ENCODE measurements at places on chromosomes 3 and 15.
A peak's percentile ranks its signal among the peaks of the same experiment; 100 is the strongest.

DNA sequence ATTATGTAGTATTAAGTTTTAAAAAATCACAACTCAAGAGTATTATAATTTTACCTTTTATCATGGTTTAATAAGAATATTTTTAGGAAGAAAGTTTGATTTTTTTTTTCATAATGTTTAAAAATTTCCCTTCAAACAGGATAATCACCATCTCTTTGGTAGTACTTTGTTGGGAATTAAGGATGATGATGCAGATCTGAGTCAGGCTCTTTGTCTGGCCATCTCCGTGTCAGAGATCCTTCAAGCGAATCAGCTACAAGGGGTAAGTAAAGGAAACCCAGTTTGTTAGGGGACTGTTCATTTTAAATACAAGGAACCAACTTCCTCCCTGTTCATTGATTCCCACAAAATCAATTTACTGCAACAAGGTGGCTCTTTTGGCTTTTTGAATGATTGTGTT is 36.8 kb upstream of the NIT2 start:
- DNase-seq: no peak

DNA sequence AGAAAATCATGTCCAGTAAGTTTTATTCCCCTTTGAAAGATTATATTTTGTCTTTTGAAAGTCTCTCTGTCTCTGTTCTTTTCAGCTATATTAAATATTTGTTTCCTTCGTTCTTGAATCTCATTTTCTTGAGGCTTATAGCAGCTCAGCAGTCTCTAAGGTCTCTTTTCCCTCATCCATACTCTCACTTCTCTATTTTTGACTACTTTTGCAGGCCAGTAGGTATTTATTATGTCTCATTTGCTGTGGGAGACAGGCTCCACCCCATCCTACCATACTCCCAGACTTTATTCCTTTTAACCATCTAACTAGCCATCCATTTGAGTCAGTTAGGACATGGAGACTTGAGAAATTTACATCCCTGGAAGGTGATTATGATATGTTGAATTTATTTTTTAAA is 71.0 kb downstream of the FILIP1L start:
- DNase-seq: no peak

DNA sequence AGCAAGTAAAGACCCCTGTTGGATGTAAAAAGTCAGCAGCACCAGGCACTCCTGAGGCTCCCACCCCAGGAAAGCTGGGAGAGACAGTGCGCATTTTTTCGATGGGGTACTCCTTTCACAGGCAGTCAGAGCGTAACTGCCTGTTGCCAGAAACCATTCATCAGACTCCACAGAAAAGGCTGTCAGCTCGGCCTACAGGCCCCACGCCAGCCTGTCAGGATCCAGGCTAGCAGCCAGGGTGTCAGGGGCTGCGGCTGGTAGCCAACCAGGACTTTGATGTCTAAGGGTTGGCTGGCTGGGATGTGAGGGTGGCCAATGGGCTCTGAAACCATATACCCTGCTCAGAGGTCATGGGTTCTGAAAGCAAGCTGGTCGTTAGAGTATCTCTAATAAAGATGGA is 164.5 kb downstream of the WNT5A start:
- DNase-seq: no peak

DNA sequence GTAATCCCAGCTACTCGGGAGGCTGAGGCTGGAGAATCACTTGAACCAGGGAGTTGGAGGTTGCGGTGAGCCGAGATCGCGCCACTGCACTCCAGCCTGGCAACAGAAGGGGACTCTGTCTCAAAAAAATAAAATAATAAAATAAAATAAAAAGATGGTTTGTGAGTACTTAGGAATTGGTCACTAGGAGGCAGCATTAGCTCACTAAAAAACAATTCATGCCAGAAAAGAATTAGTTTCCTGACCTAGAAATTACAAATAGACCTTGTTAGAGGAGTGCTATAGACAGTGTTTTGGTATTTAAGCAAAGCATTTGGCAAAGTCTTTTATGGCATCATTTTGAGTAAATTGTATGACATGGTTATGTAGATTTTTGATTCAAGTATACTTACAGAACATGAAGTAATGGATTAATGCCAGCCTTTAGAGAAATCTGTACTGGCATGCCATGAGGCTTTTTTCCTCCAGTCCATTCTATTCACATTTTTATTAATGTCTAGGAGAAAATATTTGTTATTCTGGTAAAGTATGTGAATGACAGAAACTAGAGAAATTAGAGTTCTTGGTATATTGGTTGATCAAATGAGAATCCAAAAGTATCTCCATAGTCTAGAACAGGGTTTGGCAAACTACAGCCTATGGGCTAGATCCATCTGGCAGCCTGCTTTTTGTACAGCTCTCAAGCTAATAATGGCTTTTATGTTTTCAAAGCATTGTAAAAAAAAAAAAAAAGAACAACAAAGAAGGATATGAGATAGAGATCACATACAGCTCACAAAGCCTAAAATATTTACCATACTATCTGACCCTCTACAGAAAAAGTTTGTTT is 81.6 kb downstream of the LRRC49 start:
- peak; percentile 24 for DNase-seq

DNA sequence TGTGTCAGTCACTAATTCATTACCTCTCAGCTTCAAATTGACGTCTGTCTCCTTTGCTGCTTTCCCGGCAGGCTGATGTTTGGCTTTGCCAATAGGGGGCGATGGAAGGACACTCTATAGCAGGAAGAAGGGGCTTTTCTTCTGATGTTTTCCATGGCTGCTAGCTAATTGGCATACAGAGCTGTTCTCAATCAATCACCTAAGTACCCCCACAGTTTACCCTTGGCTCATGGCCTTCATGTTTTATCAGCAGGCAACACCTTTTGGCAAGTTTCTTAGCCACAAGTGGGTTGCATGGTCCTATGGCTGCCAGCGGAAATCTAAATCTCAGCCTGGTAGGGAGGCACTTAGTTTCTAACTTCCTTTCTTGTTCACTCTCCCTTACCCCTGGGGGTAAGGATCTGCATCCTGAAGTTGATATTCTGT is 45.0 kb downstream of the ESYT3 start:
- DNase-seq: peak; percentile 10

- no peak for DNase-seq
These were observed 29.7 kb upstream of the KLF13 start for GRCh38 chr15:31296646-31297574.

GRCh38 chr15:27617013-27617412 is 482.1 kb downstream of the OCA2 start:
- DNase-seq: no peak

- no peak for DNase-seq
These were observed 5.6 kb upstream of the MECOM start for GRCh38 chr3:169668957-169669741.

DNA sequence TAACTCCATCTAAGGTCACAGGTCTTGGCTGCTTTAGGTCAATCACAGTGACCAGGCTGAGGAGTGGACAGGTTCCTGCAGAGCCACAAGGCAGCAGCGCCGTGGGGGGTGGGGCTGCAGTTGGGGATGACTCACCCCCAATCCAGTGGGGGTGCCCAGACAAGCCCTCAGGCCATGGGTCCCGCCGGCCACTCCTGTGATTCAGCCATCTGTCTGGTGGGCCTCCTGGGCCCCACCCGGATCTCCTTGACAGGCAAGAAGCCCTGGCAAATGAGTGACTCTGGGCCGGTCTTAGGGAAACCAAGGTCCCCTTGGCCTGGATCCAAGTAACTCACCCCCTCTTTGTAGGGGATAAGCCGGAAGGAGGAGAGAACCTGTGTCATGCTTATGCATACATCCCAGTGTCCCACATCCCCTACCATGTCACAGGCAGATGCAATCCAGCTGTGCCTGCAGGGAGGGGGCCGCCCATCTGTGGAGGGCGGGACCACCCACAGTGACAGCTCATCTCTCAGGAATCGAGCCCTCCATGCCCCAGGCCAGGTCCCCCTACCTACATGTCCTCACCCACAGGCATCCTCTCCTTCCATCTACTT is 495 bp upstream of the COL7A1 start:
- peak; percentile 59 for DNase-seq

DNA sequence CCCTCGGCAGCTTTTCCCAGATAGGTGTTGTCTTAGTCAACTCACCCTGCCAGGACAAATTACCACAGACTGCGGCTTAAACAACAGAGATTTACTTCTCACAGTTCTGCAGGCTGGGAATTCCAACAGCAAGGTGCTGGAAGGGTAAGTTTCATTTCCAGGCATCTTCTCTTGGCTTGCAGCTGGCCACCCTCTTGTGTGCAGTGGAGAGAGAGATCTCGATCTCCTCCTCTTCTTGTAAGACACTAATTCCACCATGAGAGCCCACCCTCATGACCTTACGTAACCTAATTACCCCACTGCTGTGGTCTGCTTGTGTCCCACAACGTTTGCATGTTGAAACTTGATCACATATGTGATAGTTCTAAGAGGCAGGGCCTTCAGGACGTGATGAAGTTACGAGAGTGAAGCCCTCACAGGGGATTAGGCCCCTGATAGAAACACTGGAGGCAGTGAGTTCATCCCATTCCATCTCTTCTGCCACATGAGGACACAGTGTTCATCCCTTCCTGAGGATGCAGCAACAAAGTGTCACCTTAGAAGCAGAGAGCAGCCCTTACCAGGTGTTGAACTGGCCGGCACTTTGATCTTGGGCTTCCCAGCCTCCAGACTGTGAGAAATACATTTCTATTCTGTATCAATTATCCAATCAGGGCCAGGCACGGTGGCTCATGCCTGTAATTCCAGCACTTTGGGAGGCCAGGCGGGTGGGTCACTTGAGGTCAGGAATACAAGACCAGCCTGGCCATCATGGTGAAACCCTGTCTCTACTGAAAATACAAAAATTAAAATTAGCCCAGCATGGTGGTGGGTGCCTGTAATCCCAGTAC is 247.7 kb downstream of the PLCL2 start:
- DNase-seq: no peak

DNA sequence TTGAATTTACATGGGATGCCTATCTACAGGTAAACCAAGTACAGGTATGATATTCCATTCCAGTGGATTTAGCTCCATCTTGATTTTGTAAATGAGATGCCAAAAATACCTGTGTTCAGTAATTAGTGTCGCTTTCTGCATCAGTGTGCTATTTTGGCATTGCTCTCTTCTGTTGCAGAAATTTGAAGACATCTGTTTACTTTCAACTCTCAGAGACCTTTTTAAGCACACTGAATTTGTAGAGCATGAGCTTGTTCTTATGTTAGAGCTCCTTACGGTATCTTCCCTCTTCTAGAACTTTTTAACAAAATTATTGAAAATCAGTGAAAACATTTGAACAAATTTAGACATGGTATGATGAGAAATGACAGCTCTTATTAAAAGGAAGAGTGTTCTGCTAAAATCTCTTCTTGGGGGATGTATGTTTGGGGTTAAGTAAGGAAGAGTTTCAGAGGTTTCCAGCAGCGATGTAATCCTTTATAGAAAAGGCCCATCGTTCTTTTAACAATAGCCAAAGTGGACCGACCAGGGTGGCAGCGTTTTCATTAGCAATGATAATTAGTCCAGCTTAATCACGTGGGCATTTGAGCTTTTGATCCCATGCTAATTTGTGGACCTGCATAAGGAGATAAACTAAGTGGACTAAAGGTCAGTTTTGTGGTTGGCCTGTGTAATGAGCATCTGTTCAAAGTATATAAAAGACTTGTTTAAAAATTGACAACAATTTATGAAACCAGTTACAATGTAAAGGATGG is 385.4 kb downstream of the PTPRG start:
- no peak for DNase-seq

DNA sequence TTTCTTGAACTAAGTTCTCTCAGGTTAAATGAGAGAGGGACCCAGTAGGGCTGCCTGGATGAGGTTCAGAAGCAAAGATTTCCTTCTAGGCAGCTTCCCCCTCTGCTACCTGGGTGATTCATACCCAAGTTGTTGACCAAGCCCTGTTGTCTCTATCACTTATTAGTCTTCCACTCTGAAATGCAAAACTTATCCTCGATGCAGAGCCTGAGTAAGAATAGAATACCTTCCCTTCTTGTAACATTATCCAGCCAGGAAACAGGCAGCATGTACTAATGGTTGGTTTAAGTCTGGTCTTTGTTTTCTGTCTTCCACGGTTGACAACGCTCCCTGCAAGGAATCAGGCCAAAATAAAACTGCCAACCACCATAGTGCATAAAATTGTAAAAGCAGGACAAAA is 377.3 kb downstream of the MECOM start:
- no peak for DNase-seq

DNA sequence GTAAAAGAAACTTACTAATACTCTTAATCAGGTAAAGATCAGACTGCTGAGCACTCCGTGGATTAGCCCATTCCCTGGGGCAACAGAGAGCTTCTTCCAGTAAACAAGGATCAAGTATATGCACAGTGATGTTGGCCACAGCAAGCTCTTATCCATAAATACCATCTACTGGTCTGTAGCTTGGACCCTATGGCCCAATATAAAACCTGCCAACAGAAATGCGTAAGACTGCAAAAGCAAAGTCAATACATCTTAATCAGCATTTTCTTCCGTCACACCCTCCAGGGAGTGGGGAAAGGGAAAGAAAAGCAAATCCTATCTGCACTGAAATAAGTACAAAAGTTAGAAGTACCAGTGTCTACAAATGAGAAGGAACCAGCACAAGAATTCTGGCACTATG is 1082.1 kb downstream of the ZPLD1 start:
- no peak for DNase-seq

GRCh38 chr3:38139191-38139590 is 730 bp downstream of the MYD88 start:
- DNase-seq: no peak

DNA sequence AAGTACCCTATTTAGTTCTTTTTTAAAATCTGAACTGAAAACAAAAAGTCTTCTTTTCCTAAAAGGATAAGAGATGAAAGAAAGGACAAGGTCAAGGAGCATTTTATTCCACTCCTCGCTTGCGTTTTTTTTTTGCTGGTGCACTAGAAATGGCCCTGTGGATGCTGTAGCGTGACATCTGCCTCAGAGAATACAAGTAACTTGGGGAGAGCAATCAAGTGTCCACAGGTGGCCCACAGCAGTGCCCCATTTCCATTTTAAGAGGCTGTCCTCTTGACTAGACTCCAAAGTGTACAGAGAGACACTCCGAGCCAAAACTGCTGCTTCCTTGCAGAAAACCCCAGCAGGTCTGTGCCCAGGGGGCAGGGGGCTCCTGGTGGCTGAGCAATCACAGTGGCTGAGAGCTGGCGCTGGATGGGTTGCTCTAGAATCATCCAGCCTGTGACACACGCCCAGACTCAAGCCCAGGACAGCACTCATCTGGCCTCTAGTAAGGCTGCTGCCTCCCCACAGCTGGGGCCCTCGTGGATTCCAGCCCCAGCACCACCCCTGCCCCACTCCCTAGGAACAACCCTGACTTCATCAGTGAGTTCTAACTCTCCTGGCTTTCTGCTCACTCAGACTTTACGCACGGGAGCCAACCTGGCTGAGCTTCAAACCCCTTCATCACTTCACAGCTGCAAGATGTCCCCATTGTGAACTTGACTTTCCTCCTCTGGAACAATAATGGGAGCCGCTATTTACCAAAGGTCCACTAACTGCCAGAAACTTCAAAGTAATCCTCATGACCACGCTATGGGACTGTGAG is 71.1 kb upstream of the SPATA12 start:
- DNase-seq: no peak
